Activated B cell treated with CpG ODN at 0.5 μM for 24 hours (primary cell): ENCODE measurements at places on chromosomes 13 and 19.

GRCh38 chr13:110274687-110275086 is 32.3 kb downstream of the COL4A1 start:
- DNase-seq: no peak

- no peak for DNase-seq
Measured at GRCh38 chr19:28638445-28638844, 574.5 kb downstream of the UQCRFS1 start.

- DNase-seq: no peak
Measured at GRCh38 chr19:483332-484072, 12.8 kb upstream of the MADCAM1 start.

- DNase-seq: no peak
Measured at GRCh38 chr19:53965091-53965490, 2.4 kb downstream of the CACNG8 start.

DNA sequence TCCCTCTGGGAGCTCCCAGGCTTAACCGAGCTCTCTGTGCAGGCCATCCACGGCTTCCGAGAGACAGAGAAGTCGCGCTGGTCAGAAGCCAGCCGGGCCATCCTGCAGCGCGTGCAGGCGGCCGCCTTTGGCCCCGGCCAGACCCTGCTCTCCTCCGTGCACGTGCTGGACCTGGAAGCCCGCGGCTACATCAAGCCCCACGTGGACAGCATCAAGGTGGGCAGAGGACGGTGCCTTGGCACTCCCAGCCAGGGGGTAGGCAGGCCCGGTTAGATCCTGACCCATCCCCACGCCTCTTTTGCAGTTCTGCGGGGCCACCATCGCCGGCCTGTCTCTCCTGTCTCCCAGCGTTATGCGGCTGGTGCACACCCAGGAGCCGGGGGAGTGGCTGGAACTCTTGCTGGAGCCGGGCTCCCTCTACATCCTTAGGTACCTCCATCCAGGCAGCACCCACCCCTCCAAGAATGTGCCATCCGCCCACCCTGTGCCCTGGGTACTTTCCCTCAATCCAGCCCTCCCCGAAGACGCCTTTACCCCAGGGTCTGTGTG is 1.5 kb downstream of the PSPN start:
- no peak for DNase-seq

GRCh38 chr19:36838784-36839324 is 667 bp upstream of the ZNF790 start:
- DNase-seq: no peak

DNA sequence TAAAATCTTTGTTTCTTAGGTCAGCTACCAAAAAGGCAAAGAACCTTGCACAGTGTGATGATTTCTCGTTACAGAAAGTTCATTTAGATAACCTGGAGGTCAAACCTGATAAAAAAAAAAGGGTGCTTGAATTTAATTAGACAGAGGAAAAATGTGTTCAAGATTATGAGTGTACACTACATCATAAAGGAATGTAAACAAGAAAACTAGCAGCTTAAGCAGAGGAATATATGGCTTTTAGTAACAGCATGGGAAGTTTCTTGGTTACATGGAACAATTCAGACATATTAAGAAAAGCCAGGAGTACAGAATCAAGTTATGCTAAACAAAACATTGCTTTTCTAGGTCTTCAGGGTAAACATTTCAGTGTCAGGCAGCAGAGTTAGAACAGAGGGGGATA is 32.9 kb downstream of the ING1 start:
- no peak for DNase-seq

GRCh38 chr19:45872095-45872919 is 8.2 kb downstream of the FOXA3 start:
- no peak for DNase-seq

- DNase-seq: no peak
Measured at GRCh38 chr13:98447881-98448641, 128.8 kb downstream of the STK24 start.

DNA sequence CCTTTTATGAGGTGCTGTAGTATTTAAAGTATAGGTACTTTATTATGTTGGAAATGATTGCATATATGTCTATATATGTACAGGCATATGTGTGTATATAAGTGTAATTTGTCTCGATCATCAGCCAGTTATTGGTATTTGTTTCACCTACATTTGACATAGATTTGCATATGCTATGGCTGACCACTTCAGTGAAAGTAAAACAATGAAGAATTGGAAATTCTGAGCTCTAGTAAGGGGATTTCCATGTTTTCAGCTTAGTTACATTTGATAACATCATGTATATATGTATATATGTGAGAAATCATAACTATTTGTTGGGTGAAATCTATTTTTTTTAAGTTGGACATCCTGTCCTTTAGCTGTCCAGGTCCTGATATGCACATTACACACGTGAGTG is 1303.9 kb downstream of the EFNB2 start:
- no peak for DNase-seq
